ENCODE measurements at places on chromosomes 7 and 10.

- DNase-seq = no peak
These were observed 31.2 kb upstream of the FAM20C start for GRCh38 chr7:160958-161725.

DNA sequence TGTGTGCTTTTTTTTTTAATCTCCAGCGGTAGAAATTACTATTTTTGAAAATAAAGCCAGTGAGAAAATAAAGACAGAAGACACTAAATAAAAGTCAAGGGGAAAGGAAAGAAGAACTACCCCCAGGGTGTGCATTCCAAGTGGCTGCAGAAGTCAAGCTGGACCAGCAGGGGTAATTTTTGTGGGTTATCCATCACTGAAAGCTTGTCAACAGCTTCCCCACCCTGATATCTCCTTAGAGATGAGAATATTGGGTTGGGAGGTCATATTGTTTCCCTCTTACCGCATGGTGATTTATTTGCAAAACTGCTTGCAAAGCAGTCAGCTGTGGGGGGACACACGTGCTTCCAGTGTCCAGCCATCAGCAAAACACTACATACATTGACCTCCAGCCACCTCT, 46.4 kb downstream of the FAM107B start:
- no peak for DNase-seq

DNA sequence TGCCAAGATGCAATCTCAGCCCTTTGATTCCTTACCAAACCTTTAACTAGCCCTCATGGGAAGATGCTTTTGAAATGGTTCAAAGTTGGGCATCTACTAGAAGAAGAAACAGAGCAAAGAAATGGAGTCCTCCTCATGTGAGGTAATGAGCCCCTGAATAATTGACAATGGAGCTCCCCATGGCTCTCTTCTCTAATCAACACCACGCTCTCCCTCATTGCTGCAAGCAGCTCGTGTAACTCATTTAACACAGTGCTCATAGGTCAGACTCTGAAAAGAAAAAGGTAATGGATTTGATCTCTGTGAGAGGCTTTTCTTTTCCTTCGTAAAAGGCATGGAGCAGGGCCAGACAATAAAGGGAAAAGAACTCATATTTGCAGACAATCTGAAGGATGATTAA, 312.8 kb downstream of the PHTF2 start:
- DNase-seq = no peak

GRCh38 chr10:89662596-89662995, 17.6 kb upstream of the PANK1 start:
- DNase-seq = no peak

DNA sequence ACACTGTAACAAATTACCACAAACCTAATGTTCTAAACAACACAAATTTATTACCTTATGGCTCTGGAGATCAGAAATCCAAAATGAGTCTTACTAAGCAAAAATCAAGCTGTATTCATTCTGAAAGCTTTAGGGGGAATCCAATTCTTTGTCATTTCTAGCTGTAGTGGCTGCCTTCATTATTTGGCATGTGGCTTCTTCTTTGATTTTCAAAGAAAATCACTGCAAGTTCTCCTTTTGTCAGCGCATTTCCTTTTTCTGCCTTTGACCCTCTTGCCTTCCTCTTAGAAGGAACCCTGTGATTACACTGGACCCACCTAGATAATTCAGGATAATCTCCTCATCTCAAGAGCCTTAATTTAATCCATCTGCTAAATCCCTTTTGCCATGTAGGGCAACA, 36.9 kb downstream of the ZPBP start:
- DNase-seq = no peak

Measured in activated CD4-positive, alpha-beta T cell treated with anti-CD3 and anti-CD28 coated beads for 48 hours (primary cell).